NB4 (cell line): ENCODE measurements at places on chromosomes 2 and 18.

DNA sequence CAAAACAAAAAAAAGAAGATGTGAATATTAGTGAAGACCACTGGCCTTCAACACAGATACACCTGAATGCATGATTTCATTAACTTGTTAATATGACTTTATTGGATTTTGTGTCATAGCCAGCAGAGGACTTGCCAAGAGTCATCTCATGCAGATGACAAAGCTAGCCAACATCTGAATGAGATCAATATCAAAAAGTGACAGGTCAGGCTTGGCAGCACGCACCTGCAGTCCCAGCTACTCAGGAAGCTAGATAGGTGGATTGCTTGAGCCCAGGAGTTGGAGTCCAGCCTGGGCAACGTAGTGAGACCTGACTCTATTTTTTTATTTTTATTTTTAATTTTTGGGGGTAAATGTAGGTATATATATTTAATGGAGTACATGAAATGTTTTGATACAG is 54.5 kb upstream of the TGIF1 start:
- no peak for DNase-seq

GRCh38 chr2:20483194-20483895 is 36.5 kb downstream of the RHOB start:
- peak; percentile 20 for DNase-seq

DNA sequence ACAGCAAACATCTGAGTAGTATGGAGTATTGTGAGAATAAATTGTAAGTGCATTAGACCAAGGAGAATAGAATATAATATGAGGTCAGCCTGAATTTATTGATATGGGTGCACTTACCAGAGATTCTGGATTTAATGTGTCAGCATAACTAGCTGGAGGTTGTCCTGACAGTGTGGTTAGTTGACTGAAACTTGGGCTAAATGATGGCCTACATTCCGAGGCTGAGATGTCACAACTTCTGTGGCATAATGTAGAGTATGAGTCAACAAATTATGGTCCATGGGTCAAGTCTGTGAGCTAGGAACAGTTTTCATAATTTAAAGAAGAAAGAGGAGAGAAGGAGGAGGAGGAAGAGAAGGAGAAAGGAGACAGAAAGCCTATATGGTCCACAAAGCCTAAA is 127.6 kb downstream of the QPCT start:
- peak; percentile 43 for DNase-seq

DNA sequence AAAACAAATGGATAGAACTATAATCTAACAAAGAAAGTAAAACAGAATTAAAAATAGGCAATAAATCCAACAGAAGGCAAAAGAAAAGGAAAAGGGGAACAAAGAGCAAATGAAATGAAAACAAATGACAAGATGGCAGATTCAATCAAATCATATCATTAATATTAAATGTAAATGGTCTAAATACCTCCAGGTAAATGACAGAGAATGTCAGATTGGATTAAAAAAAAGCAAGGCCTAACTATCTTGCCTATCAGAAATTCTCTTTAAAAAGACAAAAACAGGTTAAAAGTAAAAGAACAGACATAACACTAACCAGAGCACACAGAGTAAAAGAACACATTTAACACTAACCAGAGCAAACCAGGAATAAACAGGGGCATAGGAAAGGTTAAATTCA is 63.1 kb upstream of the TMEM247 start:
- DNase-seq = no peak

DNA sequence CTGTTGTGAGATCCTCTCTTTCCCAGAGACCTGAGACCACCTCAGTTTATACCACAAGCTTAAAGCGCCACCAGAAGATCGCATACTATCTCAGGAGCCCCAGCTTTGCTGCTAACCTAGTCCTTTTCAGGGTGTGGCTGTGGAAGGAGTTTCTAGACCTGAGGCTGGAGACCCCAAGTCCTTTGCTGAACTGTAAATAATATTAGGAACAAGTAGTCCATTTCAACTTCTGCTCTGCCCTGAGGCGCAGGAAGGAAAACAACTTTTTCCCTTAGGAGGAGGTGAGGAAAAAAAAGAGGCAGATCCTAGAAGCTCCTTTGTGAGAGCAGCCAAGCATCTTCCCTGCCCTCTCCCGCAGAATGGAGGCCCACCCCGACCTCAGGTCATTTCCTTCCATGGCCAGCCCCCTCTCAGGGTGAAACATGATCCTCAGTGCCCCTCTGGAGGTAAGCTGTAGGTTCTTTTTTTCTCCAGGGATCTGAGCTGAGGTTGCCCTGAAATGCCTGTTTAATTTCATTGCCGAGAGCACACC is 122.8 kb upstream of the LGALSL start:
- DNase-seq = no peak

DNA sequence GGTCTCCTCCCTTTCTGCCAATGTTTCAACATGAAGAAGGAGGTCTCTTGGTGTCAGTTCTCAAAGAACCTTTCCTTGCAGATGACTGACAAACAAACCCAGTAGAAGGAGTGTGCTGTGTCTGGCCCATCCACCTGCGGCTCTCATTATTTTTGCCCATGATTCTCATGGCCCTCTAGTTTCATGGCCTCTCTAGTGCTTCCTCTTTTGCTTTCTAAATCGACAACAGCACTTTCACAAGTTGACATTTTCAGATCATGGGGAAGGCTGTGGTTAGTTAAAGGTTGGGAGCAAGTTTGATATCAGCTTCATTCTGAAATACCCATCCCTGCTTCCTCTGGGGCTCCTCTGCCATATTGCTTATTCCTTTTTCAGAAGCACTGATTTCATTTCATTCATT is 805.2 kb downstream of the SLC4A3 start:
- DNase-seq = no peak

DNA sequence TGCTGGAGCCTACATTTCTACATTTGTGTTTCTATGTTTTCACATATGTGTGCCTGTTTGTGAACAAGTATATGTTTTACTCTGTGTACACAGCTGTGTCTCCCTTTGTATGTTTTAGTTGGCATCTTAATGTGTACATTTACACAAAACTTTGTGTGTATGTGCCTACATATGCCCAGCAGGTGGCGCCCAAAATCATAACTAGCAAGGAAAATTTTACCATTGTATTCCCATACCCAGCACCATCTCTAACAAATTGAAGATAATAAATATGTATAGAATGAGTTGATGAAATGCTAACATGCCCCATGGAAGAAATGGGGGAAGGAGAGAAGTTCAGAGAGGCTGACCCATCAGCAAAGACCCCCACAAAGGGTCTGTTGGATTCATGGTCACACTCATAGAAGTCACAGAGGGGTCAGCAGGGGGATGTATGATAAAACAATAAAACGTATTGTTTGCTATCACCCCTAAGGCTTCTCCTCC is 48.1 kb downstream of the PKDCC start:
- peak; percentile 80 for DNase-seq

DNA sequence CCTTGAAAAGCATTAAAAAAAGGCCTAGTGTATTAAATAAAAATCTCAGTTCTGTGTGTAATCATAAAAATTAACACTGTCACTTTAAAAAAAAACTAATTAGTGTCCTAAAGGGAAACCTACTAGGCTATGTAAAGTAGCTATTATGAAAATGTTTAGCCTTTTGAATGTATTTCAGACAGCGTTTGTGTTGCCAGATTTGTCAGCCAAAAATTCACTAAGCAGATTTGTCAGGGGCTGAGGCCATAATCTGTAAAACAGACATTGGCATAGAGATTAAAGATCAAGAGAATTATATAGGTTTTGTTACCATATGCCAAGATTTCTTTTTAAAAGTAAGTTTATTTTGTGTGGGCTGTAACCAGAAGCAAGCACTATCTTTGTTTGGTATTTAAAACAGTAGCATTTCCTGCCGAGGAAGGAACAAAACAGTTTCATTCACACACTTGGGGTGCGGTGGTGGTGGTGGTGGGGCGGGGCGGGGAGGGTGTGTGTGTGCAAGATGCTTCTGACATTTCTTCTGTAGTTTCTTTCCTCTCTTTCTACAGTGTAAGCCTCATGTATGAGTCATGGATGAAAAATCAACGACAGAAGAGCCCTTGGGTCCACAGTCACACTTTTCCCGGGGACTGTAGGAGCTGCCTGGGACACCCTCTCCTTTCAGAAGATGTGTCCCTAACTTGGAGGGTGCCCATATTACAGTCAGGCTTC is 328.5 kb upstream of the FANCL start:
- no peak for DNase-seq

- no peak for DNase-seq
Measured at GRCh38 chr2:217940261-217941220, 62.3 kb downstream of the TNS1 start.

DNA sequence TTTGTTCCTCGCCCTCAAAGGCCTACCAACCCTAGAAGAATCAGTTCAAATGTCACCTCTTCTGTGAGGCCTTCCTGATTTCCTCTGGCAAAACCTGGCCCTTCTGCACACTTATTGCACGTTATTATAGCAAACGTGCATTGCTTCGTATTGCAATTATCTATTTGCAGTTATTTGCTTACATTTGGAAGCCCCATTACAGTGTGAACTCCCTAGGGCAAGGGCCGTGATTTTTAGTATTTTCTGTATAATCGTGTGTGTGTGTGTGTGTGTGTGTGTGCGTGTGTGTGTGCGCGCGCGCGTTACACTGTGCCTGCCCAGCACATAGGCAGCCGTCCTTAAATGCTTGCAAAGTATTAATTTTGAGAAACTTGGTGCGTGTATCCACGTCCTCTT is 460 bp upstream of the SEMA4F start:
- DNase-seq = no peak

DNA sequence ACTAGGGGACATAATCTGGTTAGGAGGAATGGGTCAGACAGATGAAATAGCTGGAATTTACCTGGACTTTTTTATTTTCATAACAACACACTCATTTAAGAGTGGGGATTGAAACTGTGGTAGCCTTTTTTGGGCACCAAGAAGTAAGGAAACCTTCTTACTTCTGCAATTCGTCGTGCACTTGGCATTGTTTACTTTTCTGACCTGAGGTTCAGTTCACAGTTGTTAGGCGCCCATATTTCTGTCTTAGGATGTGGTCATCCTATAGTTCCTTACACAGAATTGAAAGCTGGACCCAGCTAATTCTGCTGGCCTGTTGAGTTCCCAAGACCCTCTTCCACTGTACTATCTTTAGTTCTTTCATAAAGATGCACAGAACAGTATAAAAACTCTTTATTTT is 72.9 kb downstream of the TMX3 start:
- no peak for DNase-seq

DNA sequence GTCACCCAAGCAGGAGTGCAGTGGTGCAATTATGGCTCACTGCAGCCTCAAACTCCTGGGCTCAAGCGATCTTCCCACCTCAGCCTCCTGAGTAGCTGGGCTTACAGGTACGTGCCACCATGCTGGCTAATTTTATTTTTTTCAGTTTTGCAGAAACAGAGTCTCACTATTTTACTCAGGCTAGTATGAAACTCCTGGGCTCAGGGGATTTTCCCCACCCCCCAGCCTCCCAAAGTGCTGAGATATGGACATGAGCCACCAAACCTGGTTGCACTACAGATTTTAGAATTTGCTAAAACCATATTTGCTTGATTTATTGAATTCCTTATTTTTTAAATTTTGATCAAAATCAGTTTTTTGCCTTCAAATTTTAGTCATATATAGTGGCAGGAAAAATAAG is 1553.4 kb downstream of the LRP1B start:
- DNase-seq = no peak

- DNase-seq = no peak
Measured at GRCh38 chr18:69935319-69936190, 12.1 kb downstream of the CD226 start.

DNA sequence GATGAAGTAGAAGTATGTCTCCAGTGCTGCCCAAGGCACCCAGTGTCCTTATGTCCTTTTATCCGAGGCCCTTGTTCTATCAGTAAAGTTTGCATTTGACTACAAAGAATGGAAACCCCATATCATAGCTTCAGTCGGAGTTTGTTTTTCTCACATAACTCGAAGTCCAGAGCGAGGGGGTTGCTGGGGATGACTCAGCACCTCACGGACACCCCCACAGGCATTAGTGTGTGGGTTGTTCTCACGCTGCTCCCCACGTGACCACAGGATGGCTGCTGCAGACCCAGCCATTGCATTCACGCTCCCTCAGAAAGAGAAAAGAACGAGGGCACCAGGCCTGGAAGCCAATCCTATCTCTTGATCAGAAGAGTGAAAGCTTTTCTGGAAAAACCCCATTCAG is 27.8 kb downstream of the SALL3 start:
- no peak for DNase-seq

GRCh38 chr2:1495676-1496358 is 82.6 kb downstream of the TPO start:
- DNase-seq = no peak

- DNase-seq = no peak
Measured at GRCh38 chr2:16958266-16958665, 292.6 kb upstream of the CYRIA start.

- no peak for DNase-seq
Measured at GRCh38 chr18:7545734-7546133, 21.4 kb upstream of the PTPRM start.

DNA sequence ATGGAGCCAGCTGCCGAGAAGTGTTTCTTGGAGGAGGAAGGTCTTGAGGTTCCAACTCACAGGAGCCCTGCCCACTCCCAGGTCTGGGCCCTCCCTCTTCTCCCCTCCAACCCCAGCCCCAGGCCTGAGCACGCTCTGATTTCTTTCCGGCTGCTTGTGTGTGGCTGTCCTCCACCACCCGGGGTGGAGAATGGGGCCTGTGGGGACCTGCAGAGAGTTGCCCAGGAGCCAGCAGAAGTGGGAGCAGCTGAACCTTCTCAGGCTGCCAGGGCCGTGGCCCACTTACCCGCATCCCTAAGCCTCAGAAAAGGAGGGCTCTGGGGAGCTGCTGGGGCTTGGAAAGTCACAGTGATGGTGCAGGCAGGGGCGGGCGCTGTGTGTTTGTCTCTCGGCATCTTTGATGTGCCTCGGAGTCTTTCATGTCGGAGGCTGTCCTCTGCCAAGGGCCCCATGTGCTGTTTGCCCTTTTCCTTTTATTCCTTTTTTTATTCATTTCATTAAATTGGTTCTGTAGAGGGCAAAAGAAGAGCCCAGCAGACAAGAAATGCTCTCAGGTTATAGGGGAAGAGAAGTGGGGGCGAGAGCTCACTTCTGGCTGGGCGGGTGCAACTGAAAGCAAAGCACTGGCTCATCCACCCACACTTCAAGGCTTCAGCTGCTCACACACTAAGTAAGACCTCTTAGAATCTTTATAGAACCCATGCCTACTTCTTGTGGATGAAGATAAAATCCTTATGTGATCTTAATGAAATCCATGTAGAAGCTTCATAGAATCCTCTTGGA is 52.5 kb downstream of the SDC1 start:
- DNase-seq = no peak

DNA sequence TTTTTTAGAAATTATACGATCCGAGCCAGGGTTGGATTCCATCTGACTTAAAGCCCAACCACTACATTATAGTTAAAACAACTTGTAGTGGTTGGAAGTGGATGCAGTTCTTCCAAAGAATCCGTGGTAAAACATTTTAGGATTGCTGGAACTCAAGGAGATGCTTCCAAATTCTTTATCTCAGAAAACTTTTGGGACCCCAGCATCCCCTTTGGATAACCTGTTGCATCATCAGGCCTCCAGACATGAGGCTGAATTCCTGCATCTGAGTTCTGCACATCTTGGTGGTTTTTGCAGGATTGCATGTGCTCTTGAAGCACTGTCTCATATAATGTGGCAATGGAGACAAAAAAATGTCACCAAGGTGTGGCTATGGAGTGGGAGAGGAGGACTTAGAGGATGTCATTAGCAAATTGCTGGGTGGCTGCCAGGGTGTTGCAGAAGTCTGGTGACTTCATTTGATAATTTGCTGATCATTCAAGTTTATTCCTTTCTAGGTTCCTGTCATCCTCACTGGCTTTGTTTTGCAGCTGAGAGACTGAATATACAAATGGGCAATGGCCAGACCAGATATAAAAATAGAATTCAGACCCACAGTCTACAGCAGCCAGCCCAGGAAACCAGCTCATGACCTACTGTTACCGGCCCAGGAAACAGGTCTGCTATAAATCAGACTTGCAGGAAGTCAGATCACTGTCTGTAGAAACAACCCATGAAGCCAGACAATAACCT is 207.7 kb downstream of the BCL2 start:
- peak; percentile 86 for DNase-seq
